ENCODE measurements at places on chromosomes 7 and 10.

GRCh38 chr7:4683043-4683883, 1.2 kb downstream of the FOXK1 start:
- no peak for DNase-seq

GRCh38 chr7:8932751-8933150, 499.3 kb downstream of the NXPH1 start:
- DNase-seq: no peak

DNA sequence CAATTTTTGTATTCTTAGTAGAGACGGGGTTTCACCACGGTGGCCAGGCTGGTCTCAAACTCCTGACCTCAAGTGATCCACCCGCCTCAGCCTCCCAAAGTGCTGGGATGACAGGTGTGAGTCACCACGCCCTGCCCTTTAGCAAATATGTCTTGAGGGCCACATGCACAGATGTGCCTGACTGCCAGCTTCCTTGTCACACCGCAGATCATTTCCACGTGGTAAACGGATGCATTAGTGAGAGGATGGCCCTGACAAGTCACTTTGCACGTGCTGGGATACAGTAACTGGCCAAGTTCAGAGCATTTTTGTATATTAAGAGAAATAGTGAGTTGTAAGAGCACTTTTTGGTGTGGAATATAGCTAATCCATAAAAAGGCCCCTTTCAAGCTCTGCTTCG, 44.3 kb upstream of the FAM180A start:
- DNase-seq: no peak

DNA sequence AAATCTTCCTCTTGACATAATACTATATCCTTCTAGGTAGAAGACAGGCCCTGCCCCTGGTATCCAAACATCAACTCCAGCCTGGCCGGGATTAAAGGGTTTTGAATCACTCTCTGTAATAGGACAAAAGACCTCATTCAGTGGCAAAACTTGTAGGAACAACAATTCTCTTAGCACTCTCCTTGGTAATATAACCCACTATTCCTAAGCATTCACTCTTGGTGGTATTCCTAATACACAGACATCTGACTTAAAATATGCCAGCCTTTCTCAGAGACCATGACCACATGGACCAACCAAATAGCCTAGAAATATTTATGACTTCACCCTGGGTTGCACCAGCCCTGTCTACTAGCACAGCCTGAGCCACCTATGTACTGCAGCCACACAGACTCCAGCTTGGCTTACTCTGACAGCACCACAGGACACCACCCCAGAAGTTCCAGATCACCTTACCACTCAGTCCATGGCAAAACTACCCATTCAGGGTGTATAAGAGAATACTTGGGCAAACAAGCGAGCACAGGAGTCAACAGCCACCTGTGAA, 244.9 kb upstream of the NEBL start:
- no peak for DNase-seq

GRCh38 chr7:117092785-117093184, 139.5 kb downstream of the ST7 start:
- peak; percentile 46 for DNase-seq

DNA sequence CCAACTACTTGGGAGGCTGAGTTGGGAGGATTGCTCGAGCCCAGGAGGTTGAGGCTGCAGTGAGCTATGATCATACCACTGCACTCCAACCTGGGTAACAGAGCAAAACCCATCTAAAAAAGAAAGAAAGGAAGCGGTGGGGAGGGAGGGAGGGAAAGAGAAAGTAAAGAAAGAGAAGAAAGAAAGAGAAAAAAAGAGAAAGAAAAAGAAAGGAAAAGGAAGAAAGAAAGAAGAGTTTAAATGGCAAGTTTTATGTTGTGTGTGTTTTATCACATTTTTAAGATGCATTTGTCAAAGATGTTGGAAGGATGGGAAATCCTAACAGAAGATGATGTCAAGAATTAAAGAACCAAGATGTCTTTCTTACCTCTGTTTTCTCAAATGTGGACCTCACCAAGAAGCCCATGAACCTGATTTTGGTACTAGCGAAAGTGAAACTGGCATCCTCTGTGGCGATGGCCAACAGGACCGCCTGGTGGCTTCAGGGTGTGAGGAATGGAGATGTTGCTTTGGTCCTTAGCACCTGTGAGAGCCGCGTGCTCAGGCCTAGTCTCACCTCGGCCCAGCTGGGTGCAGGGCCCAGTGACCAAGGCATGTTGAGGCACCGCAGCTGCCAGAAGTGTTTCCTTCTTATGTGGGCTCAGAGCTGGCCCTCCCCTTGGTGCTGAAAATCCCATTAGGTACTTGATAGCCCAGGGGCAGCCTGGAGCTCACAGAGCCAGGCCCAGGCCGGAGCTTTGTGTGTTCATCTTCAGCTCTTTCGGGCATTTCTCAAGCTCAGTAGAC, 9.8 kb downstream of the UCMA start:
- DNase-seq: no peak

GRCh38 chr7:88772776-88773175, 13.3 kb downstream of the ZNF804B start:
- no peak for DNase-seq

- no peak for DNase-seq
Measured at GRCh38 chr7:25894902-25895791, 256.9 kb upstream of the NFE2L3 start.

DNA sequence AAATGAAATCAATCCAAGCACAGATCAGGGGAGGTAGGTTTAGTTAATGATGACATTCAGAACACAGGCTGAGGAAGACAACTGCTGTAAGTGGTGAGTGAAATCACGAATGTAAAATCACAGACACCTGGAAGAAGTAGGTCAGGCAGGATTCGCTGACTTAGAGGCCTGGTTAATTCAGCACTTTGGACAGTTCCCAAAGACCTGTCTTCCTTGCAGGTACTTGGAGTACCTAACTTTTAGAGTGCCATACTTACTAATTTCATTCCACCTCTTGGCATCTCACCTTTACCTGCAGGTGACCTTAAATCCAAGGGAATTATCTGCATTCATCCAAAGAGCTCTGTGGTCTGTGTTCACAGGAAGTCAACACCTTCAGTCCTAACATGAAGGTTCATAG, 822.3 kb downstream of the PHTF2 start:
- peak; percentile 69 for DNase-seq

DNA sequence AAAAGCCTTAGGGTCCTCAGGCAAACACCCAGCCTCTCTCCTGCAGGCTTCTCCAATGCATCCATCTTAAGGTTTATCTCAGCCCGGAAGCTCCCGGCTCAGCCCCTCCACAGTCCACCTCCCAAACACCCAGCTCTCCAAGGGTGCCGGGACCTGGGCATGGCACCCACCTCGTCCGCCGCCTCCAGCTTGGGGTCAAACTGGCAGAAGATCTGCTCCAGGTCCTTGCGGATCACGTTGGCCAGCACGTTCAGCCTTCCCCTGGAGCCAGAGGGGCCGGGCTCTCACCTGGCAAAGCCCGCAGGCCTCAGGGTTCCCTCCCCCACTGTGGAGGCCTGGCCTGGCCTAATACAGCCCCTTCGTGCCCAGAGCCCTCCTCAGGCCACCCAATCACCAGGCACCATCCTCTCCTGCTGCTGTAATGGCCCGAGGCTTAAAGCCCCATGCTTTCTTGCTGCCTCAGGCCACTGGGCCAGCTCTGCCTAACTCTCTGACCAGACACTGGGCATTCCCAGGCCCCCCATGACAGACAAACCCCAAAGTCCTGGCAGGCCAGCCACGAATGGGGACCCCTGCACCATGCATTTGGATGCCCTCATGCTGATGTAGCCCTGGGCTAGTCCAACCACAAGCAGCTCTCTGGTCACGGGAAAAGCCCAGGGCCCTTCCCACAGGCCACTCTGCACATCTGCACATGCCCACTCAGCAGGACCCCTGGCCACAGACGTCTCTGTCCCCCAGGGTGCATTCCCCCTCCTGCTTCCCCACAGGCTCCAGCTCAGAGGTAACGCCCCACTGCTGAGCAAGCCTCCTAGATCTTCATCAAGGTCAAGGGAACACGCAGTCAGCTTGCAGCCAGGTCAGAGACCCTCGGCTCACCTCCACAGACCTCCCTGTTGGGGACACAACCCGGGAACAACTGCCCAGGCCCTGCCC, 12.3 kb downstream of the OGDHL start:
- DNase-seq: no peak

GRCh38 chr10:47332371-47332770, 10.1 kb downstream of the GDF2 start:
- no peak for DNase-seq

- DNase-seq: no peak
Measured at GRCh38 chr10:79153745-79154144, 85.0 kb downstream of the ZMIZ1 start.

- DNase-seq: no peak
Measured at GRCh38 chr10:102773986-102774385, 30.2 kb downstream of the WBP1L start.

GRCh38 chr10:121596689-121597503, 1.3 kb downstream of the FGFR2 start:
- no peak for DNase-seq

DNA sequence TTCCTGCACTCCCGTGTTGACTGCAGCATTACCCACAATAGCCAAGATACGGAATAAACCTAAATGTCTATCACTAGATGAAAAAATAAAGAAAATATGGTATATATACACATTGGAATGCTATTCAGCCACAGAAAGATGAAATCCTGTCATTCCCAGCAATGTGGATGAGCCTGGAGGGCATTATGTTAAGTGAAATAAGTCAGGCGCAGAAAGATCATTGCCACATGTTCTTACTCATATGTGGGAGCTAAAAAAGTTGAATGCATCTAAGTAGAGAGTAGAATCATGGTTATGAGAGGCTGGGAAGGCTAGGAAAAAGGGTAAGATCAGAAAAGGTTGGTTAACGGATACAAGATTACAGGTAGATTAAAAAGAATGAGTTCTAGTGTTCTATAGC, 219.1 kb upstream of the MKI67 start:
- no peak for DNase-seq

DNA sequence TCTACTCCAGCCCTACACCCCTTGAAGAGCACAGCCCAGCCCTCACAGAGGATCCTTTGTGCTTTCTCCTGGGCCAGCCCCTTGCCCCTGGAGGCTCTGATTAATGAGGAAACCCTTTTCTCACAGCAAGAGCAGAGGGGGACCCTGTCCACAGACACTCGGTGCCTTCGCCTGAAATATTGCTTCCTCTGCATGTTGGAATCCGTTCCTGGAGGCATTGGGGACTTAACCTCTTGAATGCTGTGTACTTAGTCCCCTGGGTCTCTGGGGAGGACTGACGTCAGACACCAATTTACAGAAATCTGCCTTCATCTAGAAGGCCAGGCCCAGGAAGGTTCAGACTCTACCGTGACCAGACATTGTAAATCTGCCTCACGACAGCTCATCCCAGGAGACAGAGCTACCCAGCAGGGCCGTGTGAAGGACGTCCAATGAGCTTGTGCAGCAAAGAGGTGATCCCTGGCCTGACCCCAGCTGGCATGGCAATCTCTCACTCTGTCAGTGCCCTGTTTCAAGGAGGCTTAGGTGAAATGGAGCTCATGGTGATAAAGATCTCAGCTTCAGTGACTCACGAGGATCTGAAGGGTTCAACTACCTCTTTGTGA, 8.1 kb upstream of the TMEM72 start:
- DNase-seq: no peak

DNA sequence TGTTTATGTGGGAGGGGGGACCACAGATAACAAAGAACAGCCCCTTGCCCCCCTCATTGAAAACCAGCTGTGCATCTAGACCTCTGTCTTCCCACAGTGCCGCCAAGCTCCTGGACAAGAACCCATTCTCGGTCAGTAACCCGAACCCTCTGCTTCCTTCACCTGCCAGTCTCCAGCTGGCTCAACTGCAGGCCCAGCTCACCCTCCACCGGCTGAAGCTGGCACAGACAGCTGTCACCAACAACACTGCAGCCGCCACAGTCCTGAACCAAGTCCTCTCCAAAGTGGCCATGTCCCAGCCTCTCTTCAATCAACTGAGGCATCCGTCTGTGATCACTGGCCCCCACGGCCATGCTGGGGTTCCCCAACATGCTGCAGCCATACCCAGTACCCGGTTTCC, 91.0 kb upstream of the PDCD4 start:
- DNase-seq: no peak

DNA sequence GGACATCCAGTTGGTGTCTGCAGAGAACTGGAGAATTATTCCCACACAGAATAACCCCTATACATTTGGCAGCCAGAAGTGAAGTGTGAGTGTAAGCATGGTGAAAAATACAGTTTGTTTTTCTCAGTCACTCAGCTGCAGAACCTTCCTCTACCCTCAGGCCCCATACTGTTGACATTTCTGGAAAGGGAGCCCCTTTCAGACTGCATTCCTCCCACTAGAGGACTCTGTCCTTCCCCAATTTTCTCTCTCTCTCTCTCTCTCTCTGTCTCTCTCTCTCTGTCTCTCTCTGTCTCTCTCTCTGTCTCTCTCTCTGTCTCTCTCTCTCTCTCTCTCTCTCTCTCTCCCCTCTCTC, 86.8 kb upstream of the STEAP1B start:
- DNase-seq: no peak

GRCh38 chr10:92569071-92569470, 4.8 kb downstream of the IDE start:
- no peak for DNase-seq

DNA sequence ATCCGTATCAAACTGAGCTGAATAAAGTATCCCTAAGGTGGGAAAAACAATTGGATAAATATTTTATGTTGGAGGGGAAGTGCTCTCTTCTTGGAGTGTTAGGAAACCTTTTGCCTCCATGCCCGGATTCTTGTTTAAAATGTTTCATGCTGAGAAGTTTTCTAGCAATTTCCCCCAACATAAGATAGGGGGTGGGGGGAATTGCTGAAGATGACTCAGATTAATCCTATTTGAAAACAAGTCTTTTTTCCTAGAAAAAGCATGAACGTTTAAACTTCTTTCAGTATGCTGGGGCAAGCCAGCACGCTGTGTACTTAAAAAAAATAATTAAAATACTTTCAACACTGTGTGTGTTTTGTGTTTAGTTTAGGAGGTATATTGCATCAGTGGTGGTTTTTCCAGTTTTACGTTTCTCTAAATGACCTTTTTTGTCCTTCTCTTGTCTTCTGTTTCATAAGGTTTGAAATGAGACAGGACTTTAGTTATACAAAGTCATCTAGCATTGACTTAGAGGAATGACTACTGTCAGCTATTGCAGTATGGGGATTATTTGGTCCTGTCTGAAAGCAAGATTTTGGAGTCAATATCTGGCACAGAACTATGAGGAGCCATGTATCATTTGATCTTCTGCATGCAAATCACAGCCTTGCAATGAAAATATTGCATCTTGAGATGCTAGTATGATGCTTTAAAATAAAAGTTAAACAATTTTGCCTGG, 295.9 kb downstream of the GATA3 start:
- no peak for DNase-seq

DNA sequence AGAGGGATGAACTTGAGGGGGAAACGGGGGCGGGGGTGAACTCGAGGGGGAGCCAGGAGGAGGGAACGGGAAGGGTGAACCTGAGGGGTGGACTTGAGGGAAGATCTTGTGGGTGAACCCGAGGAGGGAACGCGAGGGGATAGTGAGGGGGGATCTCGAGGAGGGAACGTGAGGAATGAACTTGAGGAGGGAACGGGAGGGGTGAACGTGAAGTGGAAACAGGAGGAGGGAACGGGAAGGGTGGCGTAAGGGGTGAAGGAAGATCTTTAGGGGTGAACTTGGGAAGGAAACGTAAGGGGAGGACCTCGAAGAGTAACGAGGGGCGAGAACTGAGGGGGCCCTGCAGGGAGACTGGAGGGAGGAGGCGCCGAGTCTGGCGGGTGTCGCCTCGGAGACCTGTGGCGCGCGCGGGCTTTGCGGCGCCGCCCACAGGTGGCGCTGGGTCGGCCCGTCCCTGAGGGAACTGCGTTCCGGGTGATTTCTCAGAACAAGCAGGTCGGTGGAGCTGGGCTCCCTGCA, 651 bp downstream of the MYO3A start:
- DNase-seq: no peak

Data from NCI-H524 treated with DMSO at 0.1 percent for 48 hours (cell line).